Cortex of kidney (tissue), 1 donor: ENCODE measurements at places on chromosomes 11 and 22.

GRCh38 chr11:114091516-114092397 lies 32.2 kb downstream of the ZBTB16 start:
- no peak for DNase-seq

DNA sequence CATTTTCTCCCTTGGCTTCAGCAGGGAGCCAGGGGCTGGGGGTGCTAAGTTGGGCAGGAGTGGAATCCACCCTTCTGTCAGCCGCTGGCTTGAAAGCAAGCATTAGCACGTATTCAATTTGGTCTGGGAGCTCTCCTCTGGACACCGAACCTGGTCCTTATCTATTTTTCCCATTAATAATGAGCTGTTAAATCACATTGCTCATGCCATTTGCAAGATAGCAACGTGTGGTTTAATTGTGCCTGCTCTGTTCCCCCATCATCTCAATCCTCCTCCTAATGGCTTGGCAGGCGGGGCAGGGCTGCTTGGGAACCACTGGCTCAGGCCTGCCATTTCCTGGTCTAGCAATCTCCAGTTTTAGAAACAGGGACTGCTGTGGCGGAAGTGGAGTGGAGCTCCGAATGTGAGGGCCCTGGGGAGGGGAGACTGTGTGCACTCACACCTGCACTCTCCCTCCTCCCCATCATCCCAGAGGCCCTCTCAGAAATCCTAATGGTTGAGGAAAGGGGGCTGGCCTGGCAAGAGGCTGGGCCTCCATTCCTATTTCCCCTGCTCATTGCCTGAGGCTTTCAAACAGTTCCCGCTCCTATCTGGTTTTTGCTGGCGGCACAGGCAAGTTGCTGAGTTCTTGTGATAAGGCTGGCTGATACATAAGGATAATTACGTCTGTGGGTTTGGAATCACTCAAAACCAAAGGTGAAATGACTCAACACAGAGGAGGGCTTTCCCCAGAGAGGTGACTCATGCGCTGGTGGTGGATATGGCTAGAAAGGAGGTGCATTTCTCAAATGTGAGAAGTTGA lies 201.2 kb upstream of the E2F8 start:
- DNase-seq = no peak

DNA sequence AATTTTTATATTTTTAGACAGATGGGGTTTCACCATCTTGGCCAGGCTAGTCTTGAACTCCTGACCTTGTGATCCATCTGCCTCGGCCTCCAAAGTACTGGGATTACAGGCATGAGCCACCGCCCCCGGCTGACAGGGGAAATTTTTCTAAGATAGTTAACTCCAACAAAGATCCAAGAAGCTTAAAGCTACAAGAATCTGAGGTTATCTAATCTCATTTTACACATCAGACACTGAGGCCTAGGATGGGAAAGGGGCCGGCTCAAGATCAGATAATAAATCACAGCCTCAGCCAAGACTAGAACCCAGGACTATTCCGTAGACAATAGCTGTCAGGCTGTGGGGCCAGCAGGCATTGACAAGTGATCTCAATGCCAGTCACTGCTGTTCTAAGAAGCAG lies 94.0 kb downstream of the AMBRA1 start:
- no peak for DNase-seq

DNA sequence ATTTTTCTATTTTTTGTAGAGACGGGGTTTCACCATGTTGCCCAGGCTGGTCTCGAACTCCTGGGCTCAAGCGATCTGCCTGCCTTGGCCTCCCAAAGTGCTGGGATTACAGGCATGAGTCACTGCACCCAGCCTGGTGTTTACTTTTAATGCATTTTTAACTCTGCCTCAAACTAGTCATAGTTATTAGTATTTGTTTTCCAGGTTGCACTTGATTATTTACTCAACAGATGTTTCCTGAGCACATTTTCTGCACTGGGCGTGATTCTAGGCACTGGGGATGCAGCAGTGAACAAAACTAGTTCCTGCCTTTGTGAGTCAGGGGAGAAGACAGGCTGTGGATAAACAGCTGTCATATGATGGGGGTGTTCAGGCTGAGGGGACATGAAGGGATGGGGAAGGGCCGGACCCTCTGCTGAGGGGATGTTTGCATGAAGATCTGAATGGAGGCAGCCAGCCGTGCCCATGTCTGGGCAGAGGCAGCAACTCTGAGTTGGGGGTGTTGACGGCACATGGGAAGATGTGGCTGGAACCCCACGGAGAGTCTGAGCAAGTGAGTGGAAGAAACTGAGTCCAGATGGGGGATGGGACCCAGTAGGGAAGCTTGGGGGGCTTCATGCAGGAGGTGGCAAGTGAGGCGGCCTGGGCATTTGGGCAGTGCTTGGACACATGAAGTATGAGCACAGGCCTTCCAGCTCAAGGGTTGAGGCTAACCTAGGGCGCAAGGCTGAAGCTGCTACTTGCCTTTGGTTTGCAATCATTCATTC lies 34.4 kb downstream of the MPPED1 start:
- DNase-seq = no peak

- no peak for DNase-seq
Measured at GRCh38 chr11:69035150-69035945, 13.4 kb upstream of the TPCN2 start.

DNA sequence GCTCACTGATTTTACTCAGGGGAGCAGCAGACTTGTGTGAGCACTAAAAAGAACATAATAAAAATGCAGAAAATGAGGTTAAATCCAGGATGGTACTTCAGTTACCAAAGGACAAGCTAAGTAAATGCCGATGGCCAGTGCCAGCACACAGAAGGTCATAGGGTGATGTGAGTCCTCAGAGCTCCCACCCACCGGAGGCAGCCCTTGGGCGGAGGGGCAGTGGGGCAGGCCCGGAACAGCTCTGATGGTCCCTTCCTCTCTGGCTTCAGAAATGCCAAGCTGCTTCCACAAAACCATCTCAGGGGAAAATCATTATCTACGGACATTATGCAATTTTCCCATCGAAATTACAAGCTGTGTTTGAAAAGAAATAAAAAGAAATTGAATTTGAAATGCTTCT lies 124.5 kb downstream of the RRAS2 start:
- no peak for DNase-seq

GRCh38 chr22:32850591-32851517 lies 49.3 kb downstream of the TIMP3 start:
- no peak for DNase-seq

DNA sequence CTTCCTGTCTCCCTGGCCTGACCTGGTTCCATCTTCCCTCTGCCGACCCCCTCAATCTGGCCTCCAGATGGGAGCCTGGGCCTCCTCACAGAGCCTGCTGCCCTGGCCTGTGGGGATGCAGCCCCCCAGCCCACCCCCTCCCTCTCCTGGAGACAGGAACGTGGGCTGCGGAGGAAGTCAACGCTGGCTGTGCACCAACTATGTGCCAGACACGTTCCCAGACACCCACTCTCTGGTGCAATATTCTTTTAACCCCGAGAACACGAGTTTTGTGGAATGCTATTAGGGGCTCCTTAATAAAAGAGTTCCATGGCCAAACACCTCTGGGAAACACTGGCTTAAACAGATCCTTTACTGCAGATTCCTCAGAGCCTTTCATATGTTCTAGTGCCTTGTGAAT lies 15.9 kb downstream of the WNT11 start:
- no peak for DNase-seq

DNA sequence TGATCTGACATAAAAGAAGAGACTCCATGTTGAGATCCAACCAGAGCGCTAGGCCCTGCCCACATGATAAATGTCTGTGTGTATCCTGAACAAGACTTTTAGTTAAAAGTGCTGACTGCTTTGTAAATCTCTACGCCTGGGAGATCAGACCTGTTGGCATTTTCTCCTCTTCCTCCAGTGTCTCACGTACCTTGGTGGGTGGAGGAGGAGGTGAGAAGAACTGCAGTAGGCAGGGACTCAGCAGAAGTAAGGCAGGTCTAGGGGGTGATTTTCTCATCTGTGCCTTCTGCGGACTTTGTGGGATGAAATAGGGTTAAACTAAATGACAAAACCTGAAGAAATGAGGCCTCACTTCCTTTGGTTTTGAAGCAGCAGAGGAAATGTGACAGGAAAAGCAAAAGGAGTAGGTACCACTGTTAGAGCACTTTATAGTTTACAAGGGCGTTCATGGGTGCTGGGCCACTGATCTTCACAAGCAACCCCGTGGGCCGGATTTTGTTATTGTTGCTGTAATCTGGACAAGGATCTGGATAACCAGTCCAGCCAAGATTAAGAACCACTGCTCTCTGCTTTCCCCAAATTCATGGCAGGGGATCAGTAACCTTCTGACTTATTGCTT lies 36.7 kb upstream of the PLET1 start:
- DNase-seq = no peak

DNA sequence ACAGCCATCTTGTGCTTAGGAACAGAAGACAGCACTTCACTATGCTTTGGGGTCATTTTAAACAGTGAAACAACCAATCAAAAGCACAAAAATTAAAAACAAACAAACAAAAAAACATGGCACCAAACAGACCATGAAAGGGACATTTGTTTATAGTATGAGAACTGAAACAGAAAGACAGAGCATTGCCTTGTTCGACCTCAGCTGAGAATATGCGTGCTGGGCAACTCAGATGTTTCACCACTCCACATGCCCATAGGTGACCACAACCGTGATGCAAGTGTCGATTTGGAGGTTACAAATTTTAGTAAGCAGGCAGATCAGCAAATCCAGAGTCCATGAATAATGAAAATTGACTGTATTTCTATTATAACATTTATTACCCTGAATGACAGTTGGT lies 30.0 kb downstream of the NNMT start:
- no peak for DNase-seq

- no peak for DNase-seq
Measured at GRCh38 chr11:131712897-131713296, 342.5 kb downstream of the NTM start.

- no peak for DNase-seq
Measured at GRCh38 chr11:33691066-33691864, 9.4 kb downstream of the C11orf91 start.

- no peak for DNase-seq
Measured at GRCh38 chr11:128335729-128336128, 251.6 kb downstream of the ETS1 start.

DNA sequence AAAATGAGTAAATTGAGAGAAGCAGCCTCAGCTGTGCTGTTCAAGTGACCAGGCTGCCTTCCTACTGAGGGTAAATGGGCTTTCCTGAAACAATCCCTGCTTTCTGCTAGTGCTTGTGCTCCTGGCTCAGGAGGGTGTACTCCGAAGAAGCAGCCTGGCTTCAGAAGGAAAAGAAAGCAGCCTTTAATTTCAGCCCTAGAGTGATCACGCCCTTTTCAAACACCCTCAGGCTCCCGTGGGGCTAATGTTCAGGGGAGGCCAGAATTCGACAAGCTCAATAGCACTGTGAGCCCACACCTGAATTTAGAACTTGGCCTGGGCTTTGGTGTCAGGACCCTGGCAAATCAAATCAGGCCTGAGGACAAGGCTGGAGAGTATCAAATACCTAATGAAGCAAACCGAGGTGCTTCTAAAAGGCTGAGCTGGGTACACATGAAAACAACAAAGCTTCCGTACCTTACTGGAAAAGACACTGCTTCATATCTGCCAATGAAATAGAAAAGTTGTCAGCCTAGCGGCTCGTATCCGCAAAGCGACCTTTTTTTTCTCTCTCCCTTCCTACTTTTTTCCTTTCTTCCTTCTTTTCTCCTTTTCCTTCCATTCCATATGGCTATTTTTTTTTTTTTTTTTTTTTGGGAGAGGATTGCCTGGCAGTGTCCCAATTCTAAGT lies 387.8 kb downstream of the SOX6 start:
- DNase-seq = no peak

DNA sequence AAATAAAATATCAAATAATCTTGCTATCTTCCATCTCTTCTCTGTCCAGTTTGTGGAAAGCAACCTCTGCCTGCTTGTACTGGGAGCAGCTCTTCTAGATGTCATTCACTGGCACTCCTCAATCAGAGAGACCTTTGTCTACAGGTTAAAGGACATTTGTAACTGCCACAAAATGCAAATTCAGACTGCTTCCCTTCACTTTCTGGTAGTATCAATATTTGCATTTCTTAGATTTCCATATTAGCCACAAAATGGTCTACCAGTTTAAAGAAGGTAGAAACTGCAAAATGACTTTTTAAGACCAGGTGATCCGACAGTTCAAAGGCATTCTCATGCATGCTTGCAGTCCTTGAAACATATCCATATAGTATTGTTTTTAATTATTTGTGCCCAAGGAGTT lies 51.7 kb upstream of the RCN1 start:
- no peak for DNase-seq

DNA sequence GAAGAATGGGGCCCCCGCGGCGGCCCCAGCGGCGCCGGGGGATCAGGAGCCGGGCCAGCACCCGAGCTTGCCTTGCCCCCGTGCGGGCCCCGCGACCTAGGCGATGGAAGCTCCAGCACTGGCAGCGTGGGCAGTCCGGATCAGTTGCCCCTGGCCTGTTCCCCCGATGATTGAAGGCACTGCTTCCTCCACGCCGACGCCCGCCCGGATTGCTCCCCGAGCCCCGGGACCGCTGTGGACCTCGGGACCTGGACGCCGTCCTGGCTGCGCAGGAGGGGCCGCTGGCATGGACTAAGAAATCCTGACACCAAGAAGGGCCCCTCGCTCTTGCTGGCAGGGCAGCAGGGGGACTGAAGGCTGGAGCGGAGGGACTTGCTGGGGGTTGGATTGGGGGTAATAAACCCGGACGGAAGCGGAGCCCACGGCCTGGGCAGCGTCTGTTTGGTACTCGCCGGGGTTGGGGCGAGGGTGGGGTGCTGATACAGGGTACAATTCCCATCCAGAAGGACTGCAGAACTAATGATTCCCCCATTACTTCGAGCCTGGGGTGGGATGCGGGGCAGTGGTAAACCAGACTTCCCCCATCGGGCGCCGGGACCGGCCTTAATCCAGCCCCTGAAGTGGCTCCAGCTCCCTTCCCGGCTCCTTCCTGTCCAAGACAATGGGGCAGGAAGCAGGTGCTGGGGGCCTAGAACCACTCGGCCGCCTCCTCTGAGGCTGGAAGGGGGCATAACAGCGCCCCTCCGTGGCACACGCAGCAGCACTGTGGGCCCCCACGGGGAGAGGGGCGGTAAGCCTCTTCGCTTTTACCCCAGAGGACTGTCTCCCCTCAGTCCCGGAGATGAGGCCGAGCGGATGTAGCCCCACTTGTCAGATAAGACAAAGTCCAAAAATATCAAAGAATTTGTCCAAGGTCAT lies 1.0 kb downstream of the CCDC85B start:
- DNase-seq = no peak

GRCh38 chr22:30386960-30387827 lies at the start of gene RNF215:
Gene RNF215, minus strand, starts transcription at chr22:30387411. Its CDS starts 98 bp downstream, at chr22:30387313.
- DNase-seq = no peak

GRCh38 chr11:19102521-19102900 lies 14.5 kb upstream of the ZDHHC13 start:
- DNase-seq = no peak

DNA sequence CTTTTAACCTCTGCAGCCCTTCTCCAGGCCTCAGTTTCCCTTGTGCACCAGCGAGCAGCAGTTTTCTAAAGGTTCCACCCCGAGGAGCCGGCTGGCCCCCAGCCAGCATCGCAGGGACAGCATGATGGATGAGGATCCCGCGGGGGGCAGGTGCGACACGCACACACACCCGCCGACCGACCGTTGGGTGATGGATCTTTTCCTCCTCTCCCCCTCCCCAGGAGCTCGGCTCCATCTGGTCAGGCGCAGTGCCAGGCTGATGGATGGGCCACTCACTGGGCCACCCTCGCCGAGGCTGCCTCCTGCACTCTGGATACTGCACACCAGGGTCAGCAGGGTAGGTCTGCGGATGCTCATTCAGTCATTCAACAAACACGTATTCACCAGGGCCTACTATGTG lies 12.8 kb upstream of the CABP7 start:
- no peak for DNase-seq

GRCh38 chr11:79691445-79691844 lies 250.6 kb upstream of the TENM4 start:
- no peak for DNase-seq

GRCh38 chr11:12721816-12722604 lies 47.8 kb downstream of the TEAD1 start:
- DNase-seq = no peak
